Stimulated activated CD8-positive, alpha-beta memory T cell treated with anti-CD3 and anti-CD28 coated beads, Interleukin-15, amount 100 ng/mL, for 24 hours (primary cell): ENCODE measurements at places on chromosomes 16 and 17.

- no peak for DNase-seq
These were observed 3.6 kb downstream of the APOBR start for GRCh38 chr16:28497861-28498599.

GRCh38 chr17:27540318-27541101 lies 84.3 kb downstream of the KSR1 start:
- DNase-seq, result no peak

DNA sequence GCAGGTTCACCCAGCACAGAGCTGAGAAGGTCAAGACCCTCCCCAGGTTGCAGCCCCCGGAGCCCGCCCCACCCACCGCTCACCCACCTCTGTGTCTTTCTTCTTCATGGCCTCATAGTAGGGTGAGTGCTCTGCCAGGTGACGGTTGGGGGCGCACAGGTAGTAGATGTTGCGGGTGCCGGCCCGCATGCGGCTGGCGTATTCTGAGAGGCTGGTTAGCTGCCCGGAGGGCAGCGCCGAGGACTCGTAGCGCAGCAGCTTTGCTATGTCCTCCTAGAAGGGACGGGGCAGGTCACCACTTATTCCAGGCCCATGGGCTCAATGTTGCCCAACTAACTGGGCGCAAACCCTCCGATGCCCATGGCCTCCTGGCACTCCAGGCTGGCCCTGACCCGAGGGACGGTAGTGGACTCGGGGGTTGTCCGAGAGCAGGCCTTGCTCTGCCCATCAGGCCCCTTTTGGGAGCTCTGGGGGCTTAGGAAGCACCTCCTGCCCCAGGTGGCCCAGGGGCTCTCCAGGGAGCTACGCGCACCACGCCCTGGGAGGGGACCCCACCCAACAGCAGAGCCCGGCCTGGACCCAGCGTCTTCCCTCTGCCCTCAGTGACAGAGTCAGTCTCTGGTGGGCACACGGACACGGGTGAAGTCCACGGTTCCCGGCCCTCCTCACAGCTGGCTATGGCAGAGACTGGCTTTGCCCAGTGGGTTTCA lies 9.9 kb downstream of the DNASE1 start:
- no peak for DNase-seq

DNA sequence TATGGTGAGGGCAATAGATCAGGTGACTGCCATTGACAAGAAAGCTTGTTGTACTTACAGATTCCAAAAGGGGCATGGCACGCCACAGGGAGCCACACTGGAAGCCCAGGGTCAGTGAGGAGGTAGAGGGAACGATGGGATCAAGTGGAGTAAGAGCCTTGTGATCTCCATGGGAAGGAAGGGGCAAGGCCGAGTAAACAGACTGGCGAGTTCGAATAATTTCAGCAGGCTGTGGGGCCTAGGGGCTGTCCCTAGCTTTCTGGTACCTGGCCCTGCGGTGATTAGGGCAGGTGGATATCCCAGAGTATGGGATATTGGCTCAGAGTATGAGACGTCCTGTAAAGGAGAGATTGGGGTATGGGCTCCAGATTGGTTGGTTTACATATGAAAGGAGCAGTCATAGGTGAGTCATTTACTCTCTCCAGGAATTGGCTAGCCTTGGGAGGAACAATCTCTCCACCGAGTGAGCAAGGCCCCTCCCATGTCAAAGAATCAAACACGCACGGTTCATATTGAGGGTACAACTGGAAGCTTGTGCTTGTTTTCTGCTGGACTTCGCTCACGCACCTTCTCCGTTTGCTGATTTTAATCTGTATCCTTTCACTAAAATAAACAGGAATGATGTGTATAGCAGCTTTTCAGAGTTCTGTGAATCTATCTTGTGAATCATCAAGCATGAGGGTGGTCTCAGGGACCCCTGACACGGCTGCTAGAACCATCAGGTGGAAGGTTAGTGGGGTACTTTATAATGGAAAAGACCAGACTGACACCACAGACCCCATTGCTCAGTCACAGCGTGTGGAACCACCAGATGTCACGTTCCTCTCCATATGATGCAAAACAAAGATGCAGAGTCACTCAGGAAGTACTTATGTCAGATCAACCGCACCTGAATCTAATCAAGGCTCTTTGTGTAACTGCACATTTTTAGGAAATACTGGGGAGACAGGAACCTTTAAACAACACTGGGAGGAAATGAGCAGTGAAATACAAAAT lies 27.9 kb downstream of the GABARAPL2 start:
- no peak for DNase-seq

- no peak for DNase-seq
These were observed 301 bp upstream of the ULK2 start for GRCh38 chr17:19868079-19868395.

- no peak for DNase-seq
These were observed 13.4 kb downstream of the MSI2 start for GRCh38 chr17:57269598-57270255.

DNA sequence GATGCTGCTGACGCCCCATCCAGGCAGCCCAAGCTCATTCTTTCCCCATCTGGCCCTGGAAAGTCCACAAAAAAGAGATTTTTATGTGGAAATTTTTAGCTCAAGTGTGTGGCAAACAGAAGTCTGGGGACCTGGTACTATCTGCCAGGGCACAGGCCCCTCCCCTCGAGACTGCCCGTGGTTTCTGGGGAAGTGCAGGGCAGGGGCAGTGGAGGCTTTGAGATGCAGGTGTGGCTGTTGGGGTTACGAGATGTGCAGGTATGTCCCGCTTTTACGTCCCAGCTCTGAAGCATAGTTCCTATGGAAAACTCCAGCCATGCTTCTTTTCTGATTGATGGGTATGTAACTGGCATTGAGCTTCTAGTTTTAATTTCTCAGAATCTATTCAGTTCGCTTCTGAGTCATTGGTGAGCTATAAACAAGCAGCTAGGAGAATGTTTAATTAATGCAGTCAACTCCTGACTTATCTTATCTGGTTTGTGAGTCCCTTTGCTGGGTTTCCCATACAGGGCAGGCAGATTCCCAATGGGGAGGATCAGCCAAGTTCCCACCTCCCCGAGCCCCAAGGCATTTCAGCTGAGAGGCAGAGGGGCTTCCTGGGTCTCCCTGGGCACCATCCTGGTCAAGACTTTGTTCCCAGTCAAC lies 16.2 kb downstream of the TBX4 start:
- no peak for DNase-seq

- no peak for DNase-seq
These were observed 81.0 kb downstream of the VPS53 start for GRCh38 chr17:633641-634101.

DNA sequence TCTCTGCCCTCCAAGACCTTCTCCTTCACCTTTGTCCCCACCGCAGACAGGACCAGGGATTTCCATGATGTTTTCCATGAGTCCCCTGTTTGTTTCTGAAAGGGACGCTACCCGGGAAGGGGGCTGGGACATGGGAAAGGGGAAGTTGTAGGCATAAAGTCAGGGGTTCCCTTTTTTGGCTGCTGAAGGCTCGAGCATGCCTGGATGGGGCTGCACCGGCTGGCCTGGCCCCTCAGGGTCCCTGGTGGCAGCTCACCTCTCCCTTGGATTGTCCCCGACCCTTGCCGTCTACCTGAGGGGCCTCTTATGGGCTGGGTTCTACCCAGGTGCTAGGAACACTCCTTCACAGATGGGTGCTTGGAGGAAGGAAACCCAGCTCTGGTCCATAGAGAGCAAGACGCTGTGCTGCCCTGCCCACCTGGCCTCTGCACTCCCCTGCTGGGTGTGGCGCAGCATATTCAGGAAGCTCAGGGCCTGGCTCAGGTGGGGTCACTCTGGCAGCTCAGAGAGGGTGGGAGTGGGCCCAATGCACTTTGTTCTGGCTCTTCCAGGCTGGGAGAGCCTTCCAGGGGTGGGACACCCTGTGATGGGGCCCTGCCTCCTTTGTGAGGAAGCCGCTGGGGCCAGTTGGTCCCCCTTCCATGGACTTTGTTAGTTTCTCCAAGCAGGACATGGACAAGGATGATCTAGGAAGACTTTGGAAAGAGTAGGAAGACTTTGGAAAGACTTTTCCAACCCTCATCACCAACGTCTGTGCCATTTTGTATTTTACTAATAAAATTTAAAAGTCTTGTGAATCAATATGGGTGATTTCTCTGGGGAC lies 12.2 kb downstream of the CX3CL1 start:
- no peak for DNase-seq

GRCh38 chr16:28902909-28903308 lies 22.1 kb downstream of the RABEP2 start:
- DNase-seq, result no peak
